Mononuclear cell (primary cell): ENCODE measurements at places on chromosomes 1 and 21. TPM values are rescaled to one million over a fixed set of nuclear protein-coding genes. Genes with fewer than 3 reads are reported as not detected.

The UBE2U gene
- total RNA-seq = not detected

The VHLL gene
- not detected for total RNA-seq

The CLCA4 gene
- not detected for total RNA-seq

The PGLYRP3 gene
- total RNA-seq = not detected

The AHCTF1 gene
- 134 TPM for total RNA-seq

The SPATA21 gene
- total RNA-seq = 0.10 TPM

The SAMSN1 gene
- total RNA-seq = 149 TPM

The RIIAD1 gene
- not detected for total RNA-seq

The AIRE gene
- 0.10 TPM for total RNA-seq

The PDZK1 gene
- total RNA-seq = 0.10 TPM

The TMEM269 gene
- 1.0 TPM for total RNA-seq
